Stimulated activated naive CD4-positive, alpha-beta T cell (primary cell): ENCODE measurements at places on chromosomes 16 and 17.

DNA sequence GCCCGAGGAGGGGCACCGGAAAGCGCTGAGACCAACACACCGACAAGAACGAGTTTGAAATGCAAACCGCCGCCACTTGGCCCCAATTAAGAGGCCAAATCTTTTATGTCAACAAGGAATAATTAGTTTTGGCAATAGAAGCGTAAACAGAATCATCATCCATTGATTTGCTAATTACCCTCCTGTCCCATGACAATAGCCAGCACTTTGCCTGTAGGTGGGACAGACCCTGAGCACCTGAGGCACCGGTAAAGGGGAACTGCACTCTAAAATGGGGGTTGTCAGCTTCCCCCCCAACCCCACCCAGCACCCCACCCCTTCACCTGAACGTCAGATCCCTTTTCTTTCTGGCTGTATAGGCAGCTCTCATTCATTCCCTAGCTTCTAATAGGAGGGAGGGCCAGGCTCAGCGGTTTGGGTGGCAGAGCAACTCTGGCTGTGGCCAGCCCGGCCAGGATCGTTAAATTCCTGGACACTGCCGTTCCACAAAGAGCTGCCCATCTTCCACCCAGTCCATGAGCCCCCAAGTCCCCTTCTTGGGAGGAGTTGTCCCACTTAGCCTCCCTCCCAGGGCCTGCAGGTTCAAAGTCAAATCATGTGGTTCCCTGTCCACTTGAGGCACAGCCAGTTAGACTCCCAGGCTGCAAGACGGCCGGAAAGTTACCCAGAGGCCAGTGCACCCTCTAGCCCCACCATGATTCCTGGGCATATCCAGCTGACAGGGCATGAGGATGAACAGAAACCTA lies 45.8 kb downstream of the WNT3 start:
- DNase-seq = no peak

DNA sequence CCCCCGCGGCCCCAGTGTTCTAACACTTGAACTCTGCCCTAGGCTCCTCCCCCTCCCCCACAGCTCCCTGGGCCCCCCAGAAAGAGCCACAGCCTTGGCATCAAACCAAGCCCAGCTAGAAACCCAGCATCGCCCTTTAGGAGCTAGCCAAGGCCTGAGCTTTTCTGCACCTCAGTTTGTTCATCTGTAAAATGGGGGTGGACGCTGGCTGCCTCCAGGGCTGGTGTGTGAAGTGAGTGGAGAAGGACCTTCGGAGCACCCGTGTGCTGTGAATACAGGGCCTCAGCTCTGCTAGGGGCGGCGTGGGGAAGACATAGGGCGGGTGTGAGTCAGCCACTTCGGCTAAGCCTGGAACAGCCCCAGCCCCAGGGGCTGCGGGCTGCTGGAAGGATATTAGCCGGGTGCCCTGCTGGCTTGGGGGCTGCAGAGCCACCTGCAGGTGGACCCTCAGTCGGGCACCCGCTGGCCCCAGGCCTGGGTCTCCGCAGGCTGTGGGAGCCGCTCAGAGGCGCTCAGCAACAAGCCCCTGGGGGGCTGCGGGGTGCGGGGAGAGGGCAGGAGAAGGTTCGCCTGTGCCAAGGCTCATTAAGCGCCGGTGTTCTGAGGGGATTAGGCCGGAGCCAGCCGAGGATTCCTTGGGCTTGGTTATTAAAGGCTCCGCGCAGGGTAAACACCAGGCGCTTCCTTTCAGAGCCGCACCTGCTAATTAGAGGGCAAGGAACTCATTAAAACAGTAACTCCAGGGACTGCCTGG lies 217.0 kb upstream of the CIBAR2 start:
- no peak for DNase-seq

- DNase-seq = no peak
These were observed 2.0 kb upstream of the CCDC42 start for GRCh38 chr17:8746501-8747236.

DNA sequence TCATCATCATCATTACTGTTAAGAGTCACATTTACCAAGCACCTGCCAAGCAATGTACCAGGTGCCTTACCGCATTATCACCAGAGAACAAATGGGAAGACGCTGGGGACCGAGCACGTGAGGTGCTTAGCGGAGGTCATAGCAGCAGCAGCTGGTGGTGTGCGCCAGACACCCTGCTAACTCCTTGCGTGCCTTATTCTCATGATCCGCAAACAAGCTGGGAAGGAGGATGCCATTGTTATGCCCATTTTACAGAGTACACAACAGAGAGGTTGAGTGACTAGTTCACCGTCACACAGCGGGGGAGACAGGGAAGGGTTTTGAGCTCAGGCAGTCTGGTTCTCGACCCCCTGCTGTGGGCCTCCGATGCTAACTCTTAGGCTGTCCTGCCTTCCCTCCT lies 7.3 kb downstream of the ATP2A3 start:
- DNase-seq = no peak

GRCh38 chr16:15866451-15866850 lies 9.6 kb upstream of the MYH11 start:
- DNase-seq = no peak

DNA sequence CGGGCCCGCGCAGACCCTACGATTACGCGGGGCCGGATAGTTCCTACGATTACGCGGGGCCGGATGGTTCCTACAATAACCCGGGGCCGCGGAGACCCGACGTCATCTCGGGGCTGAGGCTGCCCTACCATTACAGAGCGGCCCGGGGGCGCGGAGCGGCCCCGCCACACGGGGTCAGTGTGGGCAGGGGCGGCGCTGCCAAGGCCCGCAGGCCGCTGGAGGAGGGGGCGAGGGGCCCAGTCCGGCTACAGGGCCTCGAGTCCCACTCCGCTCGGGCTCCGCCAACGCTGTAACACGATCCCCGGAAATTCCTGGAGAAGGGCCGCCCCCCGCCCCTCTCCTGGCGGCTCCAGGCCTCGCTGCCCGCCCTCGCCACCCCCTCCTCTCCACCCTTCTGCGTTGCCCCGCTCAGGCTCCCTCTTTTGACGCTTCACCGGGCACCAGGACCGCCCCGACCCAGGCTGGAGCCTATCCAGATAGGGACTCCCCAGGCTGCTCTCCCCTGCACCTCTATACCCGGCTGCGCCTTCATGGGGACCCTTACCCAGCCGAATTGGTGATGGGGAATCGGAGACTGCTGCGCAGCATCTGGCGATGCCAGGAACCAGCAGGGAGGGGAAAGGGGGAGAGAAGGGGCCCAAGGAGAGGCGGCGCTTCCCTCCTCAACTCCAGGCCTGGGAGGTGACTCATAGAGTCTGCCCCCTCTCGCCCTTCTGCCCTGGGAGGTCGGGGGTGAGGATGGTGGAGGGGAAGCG lies at the start of gene RAB34:
RAB34 (minus strand) TSS at position 291 of the 755 bp plus-strand sequence. CDS start 602 bp downstream, outside the sequence.
- no peak for DNase-seq

DNA sequence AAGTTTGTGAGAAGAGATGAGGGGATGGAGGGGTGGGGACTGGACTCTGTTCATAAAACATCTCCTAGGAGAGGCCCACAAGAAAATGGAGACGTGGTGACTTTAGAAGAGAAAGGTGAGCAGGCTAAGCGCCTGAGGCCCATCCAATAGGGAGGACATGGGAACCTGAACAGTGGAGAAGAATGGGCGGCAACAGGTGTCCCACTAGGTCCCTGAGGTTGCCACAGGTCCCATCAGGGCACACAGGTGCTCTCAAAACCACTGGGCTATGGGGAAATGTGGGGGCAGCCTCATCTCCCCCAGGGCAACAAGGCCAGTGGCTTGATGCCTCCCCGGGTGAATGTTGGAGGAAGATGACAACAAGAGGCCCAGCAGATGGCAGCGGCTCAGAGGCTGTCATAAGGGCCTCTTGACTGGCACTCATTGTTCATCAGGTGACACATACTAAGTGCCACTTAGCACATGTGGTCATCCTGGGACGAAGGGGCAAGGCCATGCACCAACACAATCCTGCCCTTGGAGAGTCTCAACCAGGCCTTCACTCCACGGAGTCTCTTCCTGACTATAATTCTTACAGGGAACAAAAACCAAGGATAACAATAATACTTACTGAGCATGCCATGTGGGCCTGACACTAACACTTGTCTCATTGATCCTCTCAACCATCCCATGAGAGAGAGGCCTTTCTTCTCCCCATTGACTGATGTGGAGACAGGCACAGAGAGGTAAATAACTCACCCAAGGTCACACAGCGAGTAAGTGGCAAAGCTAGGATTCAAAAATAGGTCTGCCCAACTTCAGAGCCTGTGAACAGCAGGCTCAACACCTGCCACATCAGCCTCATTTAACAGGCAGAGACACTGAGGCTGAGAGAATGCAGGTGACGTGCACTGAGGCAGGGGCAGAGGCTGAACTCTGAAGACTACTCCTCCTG lies 38.0 kb downstream of the CUEDC1 start:
- peak; percentile 3 for DNase-seq

GRCh38 chr17:15966183-15966878 lies 21.4 kb downstream of the ADORA2B start:
- DNase-seq = no peak

DNA sequence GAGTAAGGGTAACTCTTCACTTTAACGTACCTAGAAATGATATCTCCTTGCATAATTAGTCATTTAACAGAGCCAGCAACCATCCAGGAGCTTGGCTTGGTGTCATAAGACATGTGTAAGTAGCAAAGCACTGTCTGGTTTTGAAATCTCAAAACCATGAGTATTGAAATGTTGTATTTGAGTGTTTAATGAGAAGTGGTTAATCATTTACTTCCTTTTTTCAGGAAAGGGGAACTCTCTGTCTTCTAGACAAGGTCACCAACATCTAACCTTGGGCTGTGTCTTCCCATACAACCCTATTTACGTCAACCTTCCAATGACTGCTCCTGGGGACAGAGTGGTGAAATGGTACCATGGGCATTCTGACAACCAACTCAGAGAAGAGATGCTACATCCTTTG lies 27.1 kb downstream of the PMP22 start:
- no peak for DNase-seq

GRCh38 chr16:14586637-14587305 lies 43.3 kb downstream of the PARN start:
- DNase-seq = no peak

DNA sequence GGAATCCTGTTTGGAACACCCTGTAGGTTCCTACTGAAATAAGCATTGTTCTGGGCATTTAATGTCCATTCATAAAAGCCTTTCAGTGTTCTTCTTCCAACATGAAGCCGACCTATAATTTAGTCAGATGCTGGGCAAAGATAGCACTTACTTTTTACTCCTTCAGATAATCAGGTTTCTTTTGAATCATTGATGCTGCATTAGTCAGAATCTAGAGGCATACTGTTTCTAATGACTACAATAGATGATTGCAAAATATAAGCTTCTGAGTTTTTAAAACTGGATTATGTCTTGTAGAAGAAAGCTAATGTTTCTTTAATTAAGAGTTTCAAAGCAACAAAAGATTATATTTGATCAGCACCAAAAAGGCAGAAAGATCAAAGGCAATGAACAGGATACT lies 16.0 kb downstream of the MMD start:
- DNase-seq = no peak

DNA sequence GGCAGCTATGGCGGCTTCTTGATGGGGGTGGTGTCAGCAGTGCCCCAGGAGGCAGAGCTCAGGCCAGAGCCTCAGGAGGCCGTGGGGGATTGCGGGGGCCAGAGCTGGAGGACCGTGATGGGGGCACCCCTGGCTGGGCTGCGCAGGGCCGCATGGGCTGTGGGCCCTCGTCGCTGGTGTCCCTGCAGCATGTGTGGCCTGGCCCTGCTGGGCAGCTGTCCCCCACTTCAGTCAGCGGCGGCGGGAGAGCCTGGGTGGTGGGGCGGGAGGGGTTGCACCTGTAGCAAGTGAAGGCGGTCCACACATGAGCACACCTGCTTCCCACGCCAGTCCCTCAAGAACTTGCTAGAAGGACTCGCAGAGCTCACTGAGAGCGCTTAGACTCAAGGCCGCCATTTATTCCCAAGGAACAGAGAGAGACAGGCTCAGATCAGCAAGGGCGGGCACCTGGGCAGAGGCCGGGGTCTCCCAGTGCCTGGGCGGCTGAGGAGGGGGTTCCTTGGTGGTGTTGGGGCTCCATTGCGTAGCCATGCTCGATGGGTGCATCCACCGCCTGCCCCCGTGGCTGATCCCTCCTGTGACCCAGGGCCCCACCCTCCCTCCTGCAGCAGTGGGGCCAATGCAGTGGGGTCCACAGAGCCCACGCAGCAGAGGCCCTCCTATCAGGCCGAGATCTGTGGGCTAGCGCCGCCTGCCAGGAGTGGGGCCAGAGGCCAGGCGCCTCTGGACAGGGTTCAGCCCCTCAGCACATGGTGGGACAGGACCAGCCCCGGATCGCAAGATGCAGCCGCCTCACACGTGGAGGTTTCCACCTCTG lies 15.7 kb downstream of the PRSS27 start:
- no peak for DNase-seq

GRCh38 chr17:81169870-81170309 lies 3.9 kb upstream of the AATK start:
- no peak for DNase-seq

GRCh38 chr16:55773859-55774549 lies 58.9 kb downstream of the CES1 start:
- DNase-seq = no peak

- DNase-seq = peak; percentile 1
These were observed 2.9 kb downstream of the CMC2 start for GRCh38 chr16:81003610-81004460.

- DNase-seq = no peak
These were observed 238.7 kb upstream of the CIBAR2 start for GRCh38 chr16:85350973-85351372.

DNA sequence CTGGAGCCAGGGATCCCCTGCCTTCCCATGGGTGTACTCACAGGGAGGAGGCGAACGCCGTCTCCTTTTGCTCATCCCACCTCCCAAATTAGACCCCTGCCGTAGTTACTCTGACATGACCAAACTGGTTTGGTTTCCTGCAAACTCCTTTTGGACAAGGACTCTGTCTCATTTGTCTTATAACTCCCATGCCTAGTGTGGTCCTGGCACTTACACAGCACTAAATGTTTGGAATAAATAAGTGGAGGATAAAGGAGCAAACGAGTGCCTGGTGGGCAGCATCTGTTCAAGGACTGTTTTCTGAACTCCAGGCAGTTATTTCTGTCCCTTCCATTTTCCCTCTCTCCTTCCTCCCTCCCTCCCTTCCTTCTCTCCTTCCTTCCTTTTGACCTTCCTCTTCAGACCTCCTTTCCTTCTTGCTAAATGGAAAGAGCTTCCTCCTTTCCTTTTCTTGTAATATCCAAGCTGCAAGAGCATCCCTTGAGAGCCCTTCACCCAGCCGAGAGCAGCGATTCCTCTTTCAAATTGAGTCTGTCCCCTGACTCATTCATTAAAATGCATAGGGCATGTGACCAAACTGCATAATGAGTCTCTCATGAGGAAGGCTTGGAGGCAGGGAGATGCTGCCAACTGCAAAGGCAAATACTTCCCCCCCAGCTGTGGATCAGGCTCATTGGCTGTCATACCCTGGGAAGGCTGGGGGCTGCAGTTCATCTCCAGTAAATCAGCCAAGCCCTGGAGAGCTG lies 36.8 kb downstream of the CHD9 start:
- no peak for DNase-seq

DNA sequence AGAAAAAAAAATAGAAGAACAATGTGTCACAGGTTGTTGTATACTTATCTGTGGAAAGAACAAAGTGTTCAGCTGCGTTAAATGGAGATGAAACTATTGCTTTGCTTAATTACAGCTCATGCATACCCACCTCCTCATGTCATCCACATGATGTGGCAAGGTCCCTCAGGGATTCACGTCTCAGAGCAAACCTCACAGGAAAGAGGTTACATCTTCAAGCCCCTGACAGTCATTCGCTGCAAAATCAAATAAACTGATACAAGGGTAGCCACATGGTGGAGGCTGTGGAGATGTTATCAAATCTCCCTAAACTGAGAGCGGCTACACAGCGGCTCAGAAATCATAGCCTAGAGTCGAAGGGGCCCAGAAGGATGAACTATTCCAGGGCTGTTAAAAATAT lies 21.1 kb downstream of the GINS3 start:
- DNase-seq = no peak

GRCh38 chr17:64448665-64449512 lies at the start of gene MILR1:
Gene MILR1, plus strand, starts transcription at chr17:64449115. Its CDS starts 54 bp downstream, at chr17:64449169.
- DNase-seq = no peak
